NCI-H1105 (cell line): ENCODE measurements at places on chromosomes 2 and 18.
A peak's percentile ranks its signal among the peaks of the same experiment; 100 is the strongest.

DNA sequence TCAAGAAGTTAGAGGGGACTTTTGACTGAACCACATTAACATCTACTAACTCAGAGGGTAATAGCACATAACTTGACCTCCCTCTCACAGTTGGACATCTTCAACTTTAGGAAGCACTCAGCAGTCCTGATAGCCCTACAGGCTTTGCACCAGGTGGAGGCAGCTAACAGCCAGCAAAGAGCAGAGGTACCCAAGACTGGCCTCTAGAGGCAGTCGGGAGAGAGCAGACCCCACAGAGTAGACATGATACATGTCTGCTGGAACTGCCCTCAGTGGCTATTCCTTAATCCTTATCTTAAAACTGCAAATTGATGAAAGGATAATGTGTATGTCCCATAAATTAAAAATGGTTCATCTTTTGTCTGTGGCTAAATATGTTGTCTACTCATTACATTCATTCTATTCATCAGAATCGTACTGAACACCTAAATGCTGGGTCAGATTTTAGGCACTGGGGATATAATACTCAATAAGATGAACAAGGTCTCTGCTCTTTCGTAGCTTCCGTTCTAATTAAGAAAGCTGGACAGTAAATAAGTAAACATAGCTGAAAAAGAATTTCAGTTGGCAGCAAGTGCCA, 49.8 kb downstream of the CAB39 start:
- no peak for DNase-seq

- DNase-seq, result peak; percentile 84
Measured at GRCh38 chr2:66305718-66306117, 129.2 kb upstream of the MEIS1 start.

DNA sequence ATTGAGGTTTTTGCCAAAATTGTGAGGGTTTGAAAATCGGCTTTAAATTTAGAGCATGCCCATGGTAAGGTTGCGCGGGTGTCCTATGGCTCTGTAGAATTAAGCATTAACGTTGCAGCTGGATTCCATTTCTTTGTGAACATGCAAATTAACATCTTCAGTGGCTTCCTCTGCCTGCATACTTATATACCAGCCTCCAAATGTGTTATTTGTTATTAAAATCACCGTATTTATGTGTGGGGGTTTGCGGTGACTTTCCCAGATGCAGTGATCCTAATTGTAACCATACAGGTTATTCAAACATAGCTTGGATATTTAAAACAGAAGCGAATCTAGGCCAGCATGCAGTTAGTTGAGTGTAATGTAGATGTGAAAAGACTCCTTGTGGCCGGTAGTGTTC, 80.2 kb downstream of the TGOLN2 start:
- no peak for DNase-seq

DNA sequence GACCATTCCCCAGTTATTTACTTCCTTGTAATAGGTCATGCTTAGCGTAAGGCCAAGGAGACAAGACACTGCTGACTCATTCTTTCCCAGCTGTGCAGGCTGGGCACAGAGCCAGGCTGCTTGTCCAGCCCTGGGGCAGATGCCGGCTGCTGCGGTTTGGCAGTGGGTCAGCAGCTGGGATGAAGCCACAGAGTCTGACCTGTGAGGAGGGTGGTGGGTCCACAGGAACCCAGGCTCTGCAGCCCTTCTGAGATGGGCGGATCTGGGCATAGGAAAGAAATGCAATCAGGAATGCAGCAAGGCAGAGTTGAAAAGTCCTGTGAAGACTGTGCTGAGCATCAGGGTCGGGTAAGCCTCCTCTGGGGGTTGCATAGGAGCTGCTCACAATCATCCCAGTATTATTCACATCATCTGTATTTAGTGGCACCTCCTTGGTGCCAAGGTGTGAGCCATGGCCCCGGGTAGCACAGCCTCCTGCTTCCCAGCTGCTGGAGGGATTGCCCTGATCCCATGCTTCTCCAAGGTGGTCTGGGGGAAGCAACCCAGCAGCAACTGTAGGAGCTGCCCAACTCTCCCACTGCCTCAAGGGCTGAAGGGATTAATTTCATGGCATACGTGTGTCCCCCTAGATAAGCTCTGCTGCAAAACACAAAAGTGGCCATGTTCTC, 139.0 kb downstream of the DDX1 start:
- peak; percentile 68 for DNase-seq

- no peak for DNase-seq
Measured at GRCh38 chr2:144712550-144712940, 192.6 kb upstream of the ZEB2 start.

- no peak for DNase-seq
Measured at GRCh38 chr2:40002339-40002738, 223.3 kb upstream of the THUMPD2 start.

GRCh38 chr2:163210430-163210918, 371.9 kb upstream of the KCNH7 start:
- no peak for DNase-seq

DNA sequence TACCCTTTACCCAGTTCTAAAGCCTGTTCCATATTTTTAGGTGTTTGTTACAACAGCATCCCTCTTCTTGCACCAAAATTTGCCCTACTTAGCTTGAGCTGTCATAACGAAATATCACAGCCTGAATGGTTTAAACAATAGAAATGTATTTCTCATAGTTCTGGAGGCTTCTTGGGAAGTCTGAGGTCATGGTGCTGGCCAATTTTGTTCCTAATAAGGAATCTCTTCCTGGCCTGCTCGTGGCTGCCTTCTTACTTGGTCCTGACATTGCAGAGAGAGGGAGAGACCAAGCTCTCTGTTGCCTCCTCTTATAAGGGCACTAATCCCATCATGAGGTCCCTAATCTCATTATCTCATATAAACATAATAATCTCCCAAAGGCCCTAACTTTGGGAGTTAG, 267.8 kb downstream of the PID1 start:
- DNase-seq, result no peak

GRCh38 chr2:178128836-178129630, 16.8 kb downstream of the RBM45 start:
- no peak for DNase-seq

- no peak for DNase-seq
Measured at GRCh38 chr2:120029672-120030640, 17.1 kb downstream of the EPB41L5 start.

DNA sequence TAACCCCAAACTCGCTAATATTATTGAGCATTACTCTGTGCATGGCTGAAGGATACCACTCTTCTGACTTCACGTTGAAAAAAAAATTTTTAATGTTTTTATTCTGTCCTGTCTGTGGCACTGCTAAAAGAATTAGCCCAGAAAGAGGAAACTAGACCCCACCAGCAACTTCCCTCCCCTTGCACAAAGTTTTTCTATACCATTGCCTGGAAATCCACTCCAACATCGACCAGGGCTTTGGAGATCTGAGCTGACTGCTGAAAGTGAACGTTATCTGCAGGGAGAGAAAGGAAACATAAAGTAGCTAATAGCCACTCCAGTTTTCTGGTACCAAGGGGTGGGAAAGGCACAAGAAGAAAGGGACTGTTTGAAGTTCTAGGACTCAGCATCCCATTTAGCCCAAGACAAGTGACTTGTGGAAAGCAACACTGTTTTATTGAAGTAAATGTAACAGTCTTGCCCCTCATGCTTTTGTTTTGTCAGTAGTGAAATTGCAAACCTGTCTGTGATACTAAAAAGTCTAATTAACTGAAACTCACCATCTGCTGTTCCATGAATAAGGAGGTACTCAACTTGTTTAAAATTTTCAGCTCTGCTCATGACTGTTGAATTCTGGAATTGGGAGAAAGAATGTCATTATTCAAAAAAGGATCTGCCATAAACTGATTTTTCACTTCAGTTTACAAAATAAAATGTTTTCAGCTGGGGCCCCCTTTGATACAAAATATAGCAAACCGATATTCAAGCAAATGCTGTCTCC, 79.1 kb downstream of the DPP4 start:
- DNase-seq, result no peak

GRCh38 chr2:9256147-9256546, 49.5 kb downstream of the ASAP2 start:
- no peak for DNase-seq

- no peak for DNase-seq
Measured at GRCh38 chr18:63763831-63764600, 11.2 kb upstream of the SERPINB7 start.

DNA sequence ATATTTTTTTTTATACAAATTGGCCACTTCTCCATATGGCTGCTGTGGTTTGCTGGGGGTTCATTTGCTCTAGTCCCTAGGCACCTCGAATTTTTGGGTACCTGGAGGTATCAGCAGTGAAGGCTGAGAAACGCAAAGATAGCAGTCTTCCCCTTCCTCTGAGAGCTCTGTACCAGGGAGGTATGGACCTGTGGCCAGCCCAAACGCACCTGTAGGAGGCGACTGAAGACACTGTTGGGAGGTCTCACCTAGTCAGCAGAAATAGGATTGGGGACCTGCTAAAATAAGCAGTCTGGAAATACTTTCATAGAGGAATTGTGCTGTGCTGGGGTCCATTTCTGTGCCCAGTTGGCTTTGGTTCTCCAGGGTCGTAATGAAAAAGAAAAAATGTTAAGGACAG, 292.2 kb upstream of the CYP26B1 start:
- DNase-seq, result no peak

- DNase-seq, result no peak
Measured at GRCh38 chr2:107697385-107697784, 129.3 kb upstream of the RGPD4 start.

DNA sequence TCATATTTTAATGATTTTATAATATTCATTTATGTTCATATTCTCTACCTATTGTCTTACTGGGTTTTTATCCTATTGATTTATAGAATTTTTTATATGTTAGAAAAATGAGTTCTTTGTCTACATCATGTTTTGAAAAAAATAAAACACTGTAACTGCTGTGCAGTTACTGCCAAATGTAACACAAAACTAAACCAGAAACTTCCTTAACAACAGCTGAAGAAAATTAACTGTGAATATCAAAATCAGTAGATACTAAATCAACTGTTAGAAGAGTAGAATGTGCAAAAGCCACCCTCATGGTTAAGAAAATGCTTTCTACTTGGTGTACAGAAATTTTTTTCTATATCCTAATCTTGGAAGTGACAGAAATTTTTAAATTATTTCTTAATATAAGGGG, 69.5 kb downstream of the PTRHD1 start:
- DNase-seq, result no peak

GRCh38 chr18:10851824-10852319, 297.5 kb downstream of the PIEZO2 start:
- no peak for DNase-seq

DNA sequence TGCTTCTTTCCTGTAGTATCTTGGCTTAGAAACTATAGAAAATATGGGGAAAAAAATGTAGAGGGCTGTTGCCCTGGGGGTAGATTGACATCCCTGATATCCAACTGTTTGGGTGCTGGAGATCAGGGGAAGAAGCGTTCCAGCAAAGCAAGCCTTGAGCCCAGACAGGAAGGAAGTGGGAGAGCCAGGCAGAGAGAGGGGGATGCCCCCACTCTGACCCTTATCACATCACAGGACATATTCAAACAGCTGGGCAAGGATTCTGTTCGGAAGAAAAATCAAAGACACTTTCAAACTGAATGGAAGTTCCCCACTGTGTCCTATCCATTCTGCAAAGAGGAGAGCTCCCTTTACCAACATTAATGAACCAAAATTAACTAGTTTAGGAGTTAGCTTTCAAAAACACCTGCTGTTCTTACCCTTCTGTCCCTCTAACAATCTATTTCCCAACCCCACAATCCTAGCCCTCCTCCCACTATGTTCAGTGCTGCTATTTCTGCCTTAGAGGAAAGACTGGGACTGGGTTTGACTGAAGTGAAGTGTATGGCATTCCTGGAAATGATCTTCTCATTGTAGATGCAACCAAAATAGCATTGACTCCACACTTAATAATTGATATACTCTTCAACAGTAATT, 16.9 kb upstream of the KCNG3 start:
- DNase-seq, result no peak

- no peak for DNase-seq
Measured at GRCh38 chr2:157228946-157229345, 28.6 kb upstream of the GALNT5 start.

DNA sequence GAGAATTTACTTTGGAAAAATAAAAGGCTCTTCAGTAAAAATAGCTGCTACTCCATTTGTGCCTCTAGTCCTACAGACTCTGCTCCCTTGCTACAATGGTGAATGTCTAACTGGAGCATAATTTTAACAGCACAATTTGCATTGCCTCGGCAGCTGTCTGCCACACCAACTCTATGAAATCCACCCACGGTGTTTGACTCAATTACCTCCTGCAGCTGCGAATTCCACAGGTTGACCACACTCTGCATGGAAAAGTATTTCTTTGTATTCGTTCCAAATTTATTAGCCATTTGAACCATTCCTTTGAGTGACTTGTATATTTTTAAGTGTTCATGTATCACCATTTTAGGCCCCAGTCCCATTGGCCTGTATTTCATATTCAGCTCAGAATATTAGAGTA, 182.1 kb upstream of the CCDC68 start:
- no peak for DNase-seq

DNA sequence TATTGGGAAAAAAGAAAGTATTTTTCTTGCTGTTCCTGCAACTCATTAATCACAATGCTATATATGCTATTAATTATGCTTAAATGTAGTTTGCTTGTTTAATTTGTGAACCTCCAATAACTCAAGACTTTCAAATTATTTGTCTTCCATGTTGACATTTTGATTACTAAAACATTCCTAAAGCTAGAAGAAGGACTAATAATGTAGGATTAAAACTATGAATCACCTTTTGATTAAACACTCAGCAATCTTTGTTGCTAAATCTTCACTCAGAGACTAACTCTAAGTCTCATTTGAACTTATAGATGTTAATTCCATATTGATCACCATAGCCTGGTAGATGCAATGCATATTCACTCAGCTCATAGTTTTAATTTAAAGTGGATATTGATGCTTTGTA, 524.6 kb upstream of the ZEB2 start:
- DNase-seq, result no peak

GRCh38 chr18:77055429-77056300, 76.9 kb downstream of the MBP start:
- DNase-seq, result no peak
